ENCODE measurements at places on chromosomes 12 and 14. TPM values are rescaled to one million over a fixed set of nuclear protein-coding genes. Genes with fewer than 3 reads are reported as not detected.

Gene CELA1
- 0.18 TPM for total RNA-seq

Gene RALGAPA1
- total RNA-seq: 20.3 TPM

Gene PLEK2
- total RNA-seq: 2.9 TPM

DNA sequence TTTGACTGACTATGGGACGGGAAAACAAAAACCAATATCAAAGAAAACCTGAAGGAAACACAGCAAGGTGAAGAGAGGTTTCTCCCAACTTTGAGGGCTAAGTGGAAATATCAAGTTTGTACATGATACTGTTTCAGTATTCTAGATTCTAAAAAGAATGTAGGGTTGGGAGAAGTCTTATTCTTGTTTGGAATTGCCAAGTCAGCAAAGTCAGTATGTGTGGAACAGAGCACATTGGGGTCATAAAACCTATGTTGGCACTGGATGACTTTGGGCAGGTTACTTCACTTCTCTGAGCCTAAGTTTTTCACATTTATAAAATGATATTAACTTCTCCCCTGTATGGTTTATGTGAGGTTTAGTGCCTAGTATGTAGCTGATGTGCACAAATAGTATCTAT, 182.2 kb downstream of the ANO4 start:
- no peak for DNase-seq

GRCh38 chr12:29710104-29710503, 73.6 kb downstream of the TMTC1 start:
- DNase-seq: peak; percentile 4
